ENCODE measurements at places on chromosomes 7 and 10. TPM values are rescaled to one million over a fixed set of nuclear protein-coding genes. Genes with fewer than 3 reads are reported as not detected.

- no peaks in the 10 kb centered on the region for H3K27me3 ChIP-seq
- no peaks in the 10 kb centered on the region for H3K4me1 ChIP-seq
- no peak for DNase-seq
- H3K4me3 ChIP-seq, result no peak overlapping the region
- H3K27ac ChIP-seq, result no peak overlapping the region
Observed at GRCh38 chr10:96789571-96790108, 42.5 kb upstream of the LCOR start.

DNA sequence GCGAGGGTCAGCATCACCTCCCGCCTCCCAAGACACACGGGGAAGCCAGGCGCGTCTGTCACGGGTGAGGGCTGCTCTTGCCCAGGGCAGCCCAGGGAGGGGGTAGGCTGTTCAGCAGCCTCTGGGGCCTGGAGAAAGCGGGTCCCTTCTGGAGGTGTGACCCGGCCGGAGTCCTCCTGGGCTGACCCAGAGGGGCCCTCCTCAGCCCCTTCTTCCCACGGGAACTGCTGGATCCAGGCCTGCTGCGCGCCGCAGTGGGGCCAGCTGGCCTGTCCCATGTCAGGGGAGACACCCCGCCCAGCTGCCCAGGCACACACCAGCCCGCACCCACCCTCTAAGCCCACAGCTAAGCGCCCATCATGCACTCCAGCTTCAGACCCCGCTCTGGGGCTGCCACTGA is 41.8 kb downstream of the INSIG1 start:
- no peak overlapping the region for H3K27ac ChIP-seq
- no peaks in the 10 kb centered on the region for H3K27me3 ChIP-seq
- H3K4me3 ChIP-seq, result no peak overlapping the region
- no peak for DNase-seq
- peaks cover 3% of the 10 kb centered on the region for H3K4me1 ChIP-seq

DNA sequence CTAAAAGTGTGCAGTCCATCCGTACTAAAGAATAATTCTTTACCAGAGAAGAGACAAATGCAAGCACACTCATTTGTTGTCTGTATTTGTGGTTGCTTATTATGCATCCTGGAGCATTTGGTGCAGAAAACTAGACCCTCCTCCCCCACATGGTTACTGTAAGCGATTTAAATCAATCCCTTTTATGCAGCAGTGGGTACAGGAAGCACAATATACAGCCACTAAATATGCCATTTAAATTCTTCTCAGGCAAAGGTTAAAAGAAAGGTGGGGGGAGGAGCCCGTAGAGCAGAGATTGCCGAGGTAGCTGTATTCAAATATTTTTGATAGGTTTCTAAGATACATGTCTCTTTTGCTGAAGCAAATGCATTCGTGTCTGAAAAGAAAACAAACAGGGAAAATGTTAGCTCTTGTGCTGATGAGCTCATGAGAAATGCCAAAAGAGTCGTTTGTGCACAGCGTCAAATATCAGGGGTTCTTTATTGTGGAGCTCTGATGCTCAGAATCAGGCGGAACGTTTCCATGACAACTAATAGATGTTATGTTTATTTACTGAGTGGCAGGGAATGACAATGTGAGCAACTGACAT is 131.3 kb upstream of the NPVF start:
- H3K27ac ChIP-seq, result no peak overlapping the region
- DNase-seq, result no peak
- H3K4me3 ChIP-seq, result no peak overlapping the region
- no peaks in the 10 kb centered on the region for H3K36me3 ChIP-seq
- H3K27me3 ChIP-seq, result no peaks in the 10 kb centered on the region
- no peaks in the 10 kb centered on the region for H3K4me1 ChIP-seq

GRCh38 chr7:117412946-117413559 is 14.2 kb downstream of the ASZ1 start:
- DNase-seq, result no peak
- no peak overlapping the region for H3K27ac ChIP-seq
- no peaks in the 10 kb centered on the region for H3K36me3 ChIP-seq
- H3K27me3 ChIP-seq, result no peaks in the 10 kb centered on the region
- H3K4me1 ChIP-seq, result no peaks in the 10 kb centered on the region

- DNase-seq, result no peak
- no peak overlapping the region for H3K4me3 ChIP-seq
- H3K4me1 ChIP-seq, result no peaks in the 10 kb centered on the region
- H3K36me3 ChIP-seq, result no peaks in the 10 kb centered on the region
- no peaks in the 10 kb centered on the region for H3K27me3 ChIP-seq
Observed at GRCh38 chr7:156566812-156567549, 73.6 kb upstream of the RNF32 start.

- H3K4me1 ChIP-seq, result no peaks in the 10 kb centered on the region
- no peaks in the 10 kb centered on the region for H3K27me3 ChIP-seq
- DNase-seq, result no peak
- H3K36me3 ChIP-seq, result peaks cover 3% of the 10 kb centered on the region
- H3K27ac ChIP-seq, result no peak overlapping the region
- H3K4me3 ChIP-seq, result no peak overlapping the region
Observed at GRCh38 chr10:21677551-21677950, 143.5 kb downstream of the MLLT10 start.

DNA sequence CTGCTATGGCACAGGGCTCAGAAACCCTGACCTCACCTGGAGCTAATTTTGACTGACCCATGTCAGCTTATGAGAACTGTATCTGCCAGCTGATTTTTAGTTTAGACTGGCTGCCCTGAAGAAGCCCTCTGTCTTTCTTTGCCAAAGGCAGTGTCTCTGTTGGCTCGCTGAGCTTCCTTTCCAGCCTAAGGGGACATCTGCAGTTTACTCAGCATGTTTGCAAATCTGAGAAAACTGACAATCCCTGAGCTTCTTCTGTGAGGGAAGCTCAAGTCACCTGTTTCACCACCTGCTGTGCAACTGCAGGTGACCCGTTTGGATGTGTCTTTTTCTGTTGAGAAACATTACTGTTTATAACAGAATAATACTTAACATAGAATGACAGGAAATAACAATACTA is 46.0 kb downstream of the PRKAR2B start:
- no peaks in the 10 kb centered on the region for H3K36me3 ChIP-seq
- H3K27me3 ChIP-seq, result no peaks in the 10 kb centered on the region
- H3K27ac ChIP-seq, result no peak overlapping the region
- no peaks in the 10 kb centered on the region for H3K4me1 ChIP-seq
- no peak for DNase-seq

The NCF1 gene
- 17.9 TPM for total RNA-seq

The SPDYE6 gene
- total RNA-seq, result not detected

- H3K4me3 ChIP-seq, result no peak overlapping the region
- no peak for DNase-seq
- peaks cover 2% of the 10 kb centered on the region for H3K4me1 ChIP-seq
- H3K27me3 ChIP-seq, result no peaks in the 10 kb centered on the region
Observed at GRCh38 chr7:108313086-108313485, 143.2 kb downstream of the NRCAM start.

The CLCN1 gene
- total RNA-seq, result not detected

GRCh38 chr10:99941942-99942820 is 67.6 kb downstream of the DNMBP start:
- H3K27ac ChIP-seq, result no peak overlapping the region
- peaks cover 4% of the 10 kb centered on the region for H3K4me1 ChIP-seq
- H3K36me3 ChIP-seq, result no peaks in the 10 kb centered on the region
- no peak for DNase-seq

GRCh38 chr7:41979834-41980307 is 257.1 kb downstream of the GLI3 start:
- H3K27me3 ChIP-seq, result no peaks in the 10 kb centered on the region
- DNase-seq, result no peak
- peaks cover 12% of the 10 kb centered on the region for H3K4me1 ChIP-seq

GRCh38 chr10:132397671-132398565 is 918 bp downstream of the PWWP2B start:
- peak overlapping the region; percentile 86 for H3K27ac ChIP-seq
- peak overlapping the region; percentile 76 for H3K4me3 ChIP-seq
- DNase-seq, result no peak
- no peaks in the 10 kb centered on the region for H3K36me3 ChIP-seq
- H3K27me3 ChIP-seq, result no peaks in the 10 kb centered on the region
- peaks cover 67% of the 10 kb centered on the region for H3K4me1 ChIP-seq

DNA sequence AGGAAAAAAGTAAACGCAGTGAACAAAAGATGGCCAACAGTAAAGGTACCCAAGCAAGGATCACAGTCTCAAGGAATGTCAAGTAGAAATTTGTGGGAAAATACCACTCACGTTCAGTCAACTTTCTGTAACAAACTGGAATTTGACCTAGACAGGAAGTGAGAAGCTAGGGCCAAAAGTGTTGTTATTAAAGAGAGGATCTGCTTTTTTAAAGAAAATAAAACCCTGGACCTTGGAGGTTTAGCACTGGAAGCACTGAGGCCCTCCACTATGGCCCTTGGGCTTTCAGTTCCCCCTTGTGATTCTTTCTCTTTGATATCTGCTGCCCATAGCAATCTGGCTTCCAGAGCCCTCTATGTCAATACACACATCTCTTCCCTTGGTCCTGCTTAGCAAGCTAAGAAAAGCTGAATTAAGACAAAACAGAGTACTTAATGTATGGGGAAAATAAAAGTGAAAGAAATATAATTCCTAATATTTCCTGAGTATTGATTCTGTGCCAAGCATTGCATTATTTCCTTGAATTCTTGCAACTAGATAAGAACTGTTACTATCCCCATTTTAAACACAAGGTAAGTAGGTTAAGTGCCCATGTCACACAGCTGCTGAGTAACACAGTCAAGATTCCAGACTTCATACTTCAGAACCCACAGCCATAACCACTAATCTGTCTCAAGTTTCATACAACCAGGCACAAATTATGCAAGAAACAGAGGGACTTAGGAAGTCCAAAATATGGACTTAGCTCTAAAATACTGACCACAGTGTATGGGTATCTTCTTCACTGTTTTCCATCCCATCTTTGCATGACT is 2.6 kb upstream of the ZNF438 start:
- no peaks in the 10 kb centered on the region for H3K27me3 ChIP-seq
- H3K4me1 ChIP-seq, result peaks cover 28% of the 10 kb centered on the region
- no peak overlapping the region for H3K4me3 ChIP-seq
- DNase-seq, result no peak

DNA sequence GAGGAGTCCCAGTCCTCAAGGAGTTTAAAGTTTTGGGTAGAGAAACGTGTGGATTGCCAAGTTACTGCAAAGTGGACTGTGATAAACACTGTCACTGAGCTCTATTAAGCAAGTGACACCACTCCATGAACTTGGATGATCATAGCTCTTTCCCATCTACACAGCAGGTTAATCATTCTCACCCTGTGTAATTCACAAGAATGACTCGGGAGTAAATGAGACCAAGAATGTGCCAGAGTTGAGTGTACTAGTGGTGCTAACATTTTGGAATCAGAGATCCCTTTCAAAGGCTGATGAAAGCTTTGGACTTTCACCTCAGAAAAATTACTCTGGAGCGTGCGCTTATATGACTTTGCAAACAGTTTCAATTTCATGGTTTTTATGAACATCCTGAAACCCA is 80.8 kb downstream of the RBM20 start:
- no peaks in the 10 kb centered on the region for H3K36me3 ChIP-seq
- no peaks in the 10 kb centered on the region for H3K27me3 ChIP-seq
- no peaks in the 10 kb centered on the region for H3K4me1 ChIP-seq

The SFXN4 gene
- total RNA-seq, result 13.6 TPM

DNA sequence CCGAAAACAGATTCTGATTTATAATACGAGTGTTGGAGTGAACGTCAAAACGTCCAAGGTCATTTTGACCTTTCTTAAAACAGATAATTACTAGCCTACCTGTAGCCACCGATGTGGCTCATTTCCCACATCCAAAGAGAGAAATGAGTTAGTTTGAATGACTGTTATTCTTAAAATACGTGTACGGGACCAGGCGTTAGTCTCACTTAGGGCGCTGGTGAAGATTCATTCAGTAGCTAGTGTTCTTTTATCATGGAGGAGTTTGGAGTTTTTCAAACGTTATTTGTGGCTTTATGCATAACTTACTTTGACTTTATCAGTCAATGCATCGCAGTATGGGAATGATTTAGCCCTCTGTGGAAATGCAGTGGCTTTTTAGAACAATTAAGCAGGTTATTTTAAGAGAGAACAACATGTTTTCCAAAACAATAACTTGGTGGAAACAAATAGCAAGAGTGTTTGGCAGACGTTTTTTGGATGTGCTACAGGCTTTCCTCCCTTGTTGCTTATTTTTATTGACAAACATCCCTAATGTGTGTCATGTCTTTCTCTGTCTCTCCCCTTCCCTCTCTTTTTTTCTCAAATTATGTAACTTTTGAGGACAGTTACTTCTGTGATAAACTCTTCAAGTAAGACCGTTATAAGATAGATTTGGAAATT is 1.6 kb downstream of the BICC1 start:
- H3K36me3 ChIP-seq, result no peaks in the 10 kb centered on the region
- H3K27ac ChIP-seq, result no peak overlapping the region
- H3K4me3 ChIP-seq, result peak overlapping the region; percentile 63
- peaks cover 7% of the 10 kb centered on the region for H3K4me1 ChIP-seq

Data from upper lobe of left lung (tissue), 6 donors.